Breast epithelium (tissue), 4 donors: ENCODE measurements at places on chromosomes 7 and 10. TPM values are rescaled to one million over a fixed set of nuclear protein-coding genes. Genes with fewer than 3 reads are reported as not detected.

GRCh38 chr10:123993534-123994416 is 99.6 kb downstream of the CHST15 start:
- no peak for DNase-seq

DNA sequence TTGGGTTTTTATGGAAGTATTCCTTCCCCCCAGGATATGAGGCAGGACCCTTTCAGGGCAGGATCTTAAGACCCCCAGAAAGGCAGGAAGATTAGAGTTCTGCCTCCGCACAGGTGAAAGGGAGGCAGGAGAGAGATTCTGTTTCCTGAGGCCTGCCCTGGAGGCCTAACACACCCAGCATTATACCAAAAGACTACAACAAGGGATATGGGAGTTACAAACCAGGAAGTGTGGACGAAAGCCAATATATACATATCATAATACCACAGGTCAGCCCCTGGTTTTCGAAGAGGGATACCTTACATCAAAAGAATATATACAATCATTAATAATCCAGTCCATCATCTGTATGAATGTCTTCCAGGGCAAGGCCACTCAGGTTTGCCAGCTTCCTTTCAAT is 14.2 kb downstream of the MINPP1 start:
- no peak for DNase-seq

- DNase-seq = no peak
Observed at GRCh38 chr7:130719541-130719940, 14.5 kb downstream of the KLF14 start.

DNA sequence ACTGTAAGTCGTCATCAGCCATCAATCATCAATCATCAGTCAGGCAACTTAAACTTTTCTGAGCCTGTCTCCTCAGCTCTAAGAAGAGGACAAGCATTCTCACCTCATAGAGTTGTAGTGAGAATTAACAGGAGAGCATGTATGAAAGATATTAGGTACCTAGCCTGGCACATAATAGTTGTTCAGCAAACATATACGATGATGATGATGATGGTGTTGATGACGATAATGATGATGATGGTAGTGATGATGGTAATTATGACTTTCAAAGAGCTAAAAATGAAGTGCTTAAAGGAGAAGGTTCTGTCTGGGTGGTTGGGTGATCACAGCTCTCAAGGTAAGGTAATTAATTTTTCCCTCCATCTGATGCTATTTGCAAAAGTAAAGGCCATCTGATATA is 55.1 kb upstream of the ADRB1 start:
- no peak for DNase-seq

Gene LRRTM3
- total RNA-seq = not detected
